CD4-positive, alpha-beta T cell treated with Interleukin-10 for 1 hour (primary cell): ENCODE measurements at places on chromosomes 1 and 21.

GRCh38 chr21:36692835-36693488 lies 6.0 kb upstream of the SIM2 start:
- no peak for DNase-seq

DNA sequence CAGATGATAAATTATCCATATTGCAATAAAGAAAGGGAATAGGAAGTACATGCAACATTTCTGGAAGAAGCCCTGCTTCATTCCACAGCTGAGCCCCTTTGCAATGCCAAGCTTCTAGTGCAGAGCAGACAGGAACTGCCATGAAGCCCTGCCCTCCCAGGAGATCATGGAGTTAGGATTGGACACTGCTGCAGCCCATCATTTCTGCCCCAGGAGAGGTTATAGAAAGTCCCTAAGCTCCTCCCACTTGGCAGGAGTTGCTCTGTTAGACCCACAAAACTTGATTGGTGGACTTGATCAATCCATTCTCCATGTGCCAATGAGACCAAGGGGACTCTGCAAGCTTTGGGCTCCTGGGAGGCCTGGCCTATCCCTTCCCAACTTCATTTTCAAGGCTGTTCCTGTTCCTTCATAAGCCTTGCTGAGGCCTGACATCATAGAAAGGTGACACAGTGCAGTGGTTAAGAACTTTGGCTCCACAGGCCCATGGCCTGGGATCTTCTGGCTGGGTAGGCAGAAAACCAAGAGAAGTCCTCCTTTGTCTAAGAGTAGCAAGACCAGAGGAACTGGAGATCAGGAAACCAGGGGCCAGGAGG lies 1.3 kb upstream of the LAPTM5 start:
- DNase-seq, result no peak

GRCh38 chr1:113835686-113836290 lies 23.5 kb upstream of the RSBN1 start:
- DNase-seq, result peak; percentile 74

- no peak for DNase-seq
These were observed 4.6 kb upstream of the FNDC10 start for GRCh38 chr1:1604374-1605033.

GRCh38 chr1:203183828-203184227 lies 2.7 kb downstream of the CHI3L1 start:
- no peak for DNase-seq

GRCh38 chr1:26697431-26697977 lies 1.7 kb downstream of the ARID1A start:
- DNase-seq, result peak; percentile 25

- no peak for DNase-seq
These were observed 62.4 kb upstream of the TNFSF18 start for GRCh38 chr1:173113015-173113741.

DNA sequence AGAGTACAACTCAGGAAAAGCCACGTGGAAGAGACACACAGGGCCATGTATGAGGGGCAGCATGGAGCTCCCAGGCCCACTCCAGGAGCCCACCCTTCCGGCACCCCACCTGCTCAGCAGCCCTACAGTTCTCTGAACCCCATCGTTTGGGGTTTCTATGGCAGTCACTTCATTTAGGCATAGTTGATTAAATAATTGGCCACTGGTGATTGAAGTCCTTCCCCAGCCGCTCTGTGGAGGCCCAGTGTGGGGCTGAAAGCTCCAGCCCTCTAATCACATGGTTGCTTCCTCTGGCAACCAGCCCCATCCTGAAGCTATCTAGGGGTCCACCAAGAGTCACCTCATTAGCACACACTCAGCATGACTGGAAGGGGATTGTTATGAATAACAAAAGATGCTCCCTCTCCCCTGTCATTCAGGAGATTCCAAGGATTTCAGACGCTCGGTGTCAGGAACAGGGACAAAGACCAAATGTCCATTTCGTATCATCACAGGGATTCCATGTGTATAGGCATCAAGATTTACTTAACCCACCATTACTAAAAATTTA lies 12.2 kb upstream of the S100A7A start:
- DNase-seq, result no peak

DNA sequence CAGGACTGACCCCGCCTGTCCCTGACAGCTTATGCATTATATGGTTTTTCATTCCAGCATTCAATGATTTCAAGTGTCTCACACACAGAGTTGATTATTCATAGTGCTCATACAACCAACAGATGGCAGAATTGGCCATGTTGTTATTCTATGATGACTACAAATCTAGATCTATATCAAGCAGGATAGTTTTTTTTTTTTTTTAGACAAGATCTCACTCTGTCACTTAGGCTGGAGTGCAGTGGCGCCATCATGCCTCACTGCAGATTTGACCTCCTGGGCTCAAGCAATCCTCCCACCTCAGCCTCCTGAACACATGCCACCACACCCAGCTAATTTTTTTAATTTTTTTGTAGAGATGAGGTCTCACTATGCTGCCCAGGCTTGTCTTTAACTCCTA lies 40.1 kb upstream of the LRRC8D start:
- peak; percentile 48 for DNase-seq

DNA sequence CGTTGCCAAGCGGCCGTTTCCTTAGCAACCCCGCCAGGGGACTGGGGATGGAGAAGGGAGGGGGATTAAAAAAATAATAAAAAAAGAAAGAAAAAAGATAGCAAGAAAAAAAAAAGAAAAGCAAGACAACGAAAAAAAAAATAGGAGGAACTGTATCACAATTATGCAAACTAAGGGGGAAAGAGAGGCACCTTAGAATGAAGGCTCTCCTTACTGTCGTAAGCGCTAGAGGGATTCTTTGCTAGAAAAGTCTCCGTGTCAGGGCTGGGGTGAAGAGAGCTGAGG lies 625 bp upstream of the NEGR1 start:
- DNase-seq, result no peak

DNA sequence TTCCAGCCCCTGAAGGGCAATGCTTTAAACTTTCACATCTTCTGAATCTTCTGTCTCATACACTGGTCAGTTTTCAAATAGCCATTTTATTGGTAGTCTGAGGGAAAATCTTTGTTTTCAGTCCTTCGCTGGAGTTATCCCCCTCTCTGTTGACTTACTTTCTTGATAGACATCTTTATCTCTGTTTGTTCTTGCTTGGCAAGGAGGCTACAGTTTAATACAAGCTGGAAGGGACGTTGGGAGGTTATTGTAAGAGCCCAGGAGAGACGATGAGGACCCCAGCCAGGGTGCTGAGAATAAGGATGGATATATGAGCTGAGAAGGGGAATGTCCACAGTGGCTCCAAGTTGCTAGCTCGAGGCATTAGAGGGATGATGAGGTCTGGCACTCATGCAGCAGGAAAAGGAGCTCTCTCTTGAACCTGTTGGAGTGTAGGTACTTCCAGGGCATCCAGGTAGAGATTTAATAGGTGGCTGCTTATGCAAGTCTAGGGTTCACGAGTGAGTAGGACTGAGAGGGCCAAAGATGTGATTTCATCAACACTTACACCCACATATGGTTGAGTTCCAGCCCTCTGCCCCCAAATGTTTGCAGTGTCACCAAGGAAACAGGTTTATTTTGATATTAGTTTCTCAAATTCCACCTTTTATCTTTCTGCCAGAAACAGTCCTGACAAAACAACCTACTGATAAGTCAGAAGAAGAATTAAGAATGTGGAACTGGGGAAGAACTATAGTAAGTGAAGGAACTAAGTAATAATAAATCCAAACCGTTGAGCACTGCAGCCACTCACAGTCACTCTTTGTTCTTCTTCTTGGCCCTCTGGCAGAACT lies 237.3 kb upstream of the PROX1 start:
- DNase-seq, result no peak

- no peak for DNase-seq
These were observed 197.5 kb downstream of the BRINP2 start for GRCh38 chr1:177368255-177368654.

GRCh38 chr21:28172376-28172775 lies 820.3 kb downstream of the LTN1 start:
- DNase-seq, result no peak

GRCh38 chr1:174428739-174429138 lies 19.0 kb upstream of the GPR52 start:
- DNase-seq, result no peak

DNA sequence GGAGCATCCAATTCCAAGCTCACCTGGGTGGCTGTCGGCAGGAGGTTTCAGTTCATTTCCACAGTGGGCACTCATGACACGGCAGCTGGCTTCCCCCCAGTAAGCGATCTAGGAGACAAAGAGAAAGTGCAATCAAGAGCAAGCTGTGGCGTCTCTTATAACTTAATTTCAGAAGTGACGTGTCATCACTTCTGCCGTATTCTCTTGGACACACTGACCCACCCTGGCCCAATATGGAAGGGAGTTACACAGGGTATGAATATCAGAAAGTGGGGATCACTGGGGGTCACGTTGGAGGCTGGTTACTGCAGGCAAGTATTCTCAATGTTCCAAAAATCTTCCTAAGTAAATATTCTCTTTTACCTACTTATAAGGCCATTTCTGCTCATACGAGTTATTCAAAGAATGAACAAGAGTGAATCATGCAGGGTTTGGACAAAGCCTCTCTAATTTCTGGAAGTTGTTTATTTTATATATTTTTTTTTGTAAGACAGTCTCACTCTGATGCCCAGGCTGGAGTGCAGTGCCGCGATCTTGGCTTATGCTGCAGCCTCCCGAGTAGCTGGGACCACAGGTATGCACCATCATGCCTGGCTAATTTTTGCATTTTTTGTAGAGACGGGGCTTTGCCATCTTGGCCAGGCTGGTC lies 46.5 kb upstream of the GREM2 start:
- DNase-seq, result no peak

DNA sequence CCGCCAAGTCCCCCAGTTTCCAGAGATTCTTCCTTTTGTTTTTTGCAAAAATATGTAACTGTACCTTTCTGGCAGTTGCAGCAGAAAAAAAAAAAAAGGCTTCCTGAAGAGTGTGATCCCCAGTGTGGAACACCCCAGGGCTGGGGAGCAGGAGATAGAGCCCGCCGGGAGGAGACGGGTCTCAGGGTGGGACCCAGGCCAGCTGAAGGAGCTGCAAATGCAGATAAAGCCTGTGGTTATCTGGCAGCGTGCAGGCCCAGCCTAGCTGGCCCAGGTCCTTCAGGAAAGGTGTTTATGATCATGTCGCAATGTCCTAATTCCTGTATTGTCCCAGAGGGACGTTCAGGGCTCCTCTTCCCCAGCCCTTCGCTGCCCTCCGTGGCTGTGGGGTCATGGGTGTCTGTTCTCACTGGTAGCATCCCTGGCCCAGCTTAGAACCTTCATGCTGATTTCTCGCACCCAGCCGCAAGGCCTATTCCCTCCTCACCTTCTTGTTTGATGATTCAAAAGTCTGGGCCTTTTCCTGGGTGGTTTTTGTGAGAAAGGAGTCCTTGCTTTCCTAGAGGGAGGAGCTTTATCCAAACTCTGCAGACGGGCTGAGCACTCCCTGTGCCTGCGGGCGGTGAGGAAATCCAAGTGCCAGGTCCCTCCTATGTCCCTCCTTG lies 26.2 kb downstream of the RNF187 start:
- DNase-seq, result no peak

GRCh38 chr1:64959986-64960385 lies 6.4 kb downstream of the JAK1 start:
- no peak for DNase-seq

- no peak for DNase-seq
These were observed 90.9 kb downstream of the PIK3R3 start for GRCh38 chr1:46041551-46041950.

- no peak for DNase-seq
These were observed 2.4 kb upstream of the FCGR2A start for GRCh38 chr1:161502641-161503393.

DNA sequence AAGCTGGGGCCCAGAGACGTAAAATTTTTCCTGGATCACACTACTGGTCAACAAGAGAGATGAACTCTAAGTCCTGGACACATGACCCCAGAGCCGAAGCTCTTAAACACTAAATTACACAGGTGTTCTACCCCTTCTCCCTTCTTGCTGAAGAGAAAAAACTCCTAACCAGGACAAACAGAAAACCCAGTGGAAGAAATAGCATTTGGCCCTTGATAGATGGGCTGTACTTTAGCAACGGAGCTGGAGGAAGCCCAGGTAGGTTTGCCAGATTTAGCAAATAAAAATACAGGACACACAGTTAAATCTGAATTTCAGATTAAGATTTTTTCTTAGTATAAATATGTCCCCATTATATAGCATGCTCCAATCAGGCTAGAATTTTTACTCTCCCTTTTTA lies 72.7 kb downstream of the DIRAS3 start:
- no peak for DNase-seq

DNA sequence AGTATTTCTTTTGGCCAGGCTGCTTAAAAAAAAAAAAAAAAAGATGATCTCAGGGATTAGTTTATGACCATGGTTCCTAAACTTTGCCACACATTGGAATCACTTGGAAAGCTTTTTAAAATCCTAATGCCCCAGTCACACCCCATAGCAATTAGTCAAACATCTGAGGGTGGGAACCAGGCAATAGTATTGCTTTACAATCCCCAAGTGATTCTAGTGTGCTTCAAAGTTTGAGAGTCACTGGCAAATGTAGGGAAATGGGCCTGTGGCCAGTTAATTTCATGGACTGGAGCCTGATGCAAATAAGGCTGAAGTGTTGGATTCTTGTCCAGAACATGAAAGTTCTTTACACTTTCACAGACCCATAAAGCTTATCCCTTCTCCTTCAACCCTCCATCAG lies 374.6 kb upstream of the ESRRG start:
- DNase-seq, result no peak

GRCh38 chr1:40389322-40389803 lies 15.8 kb downstream of the SMAP2 start:
- DNase-seq, result peak; percentile 48

- DNase-seq, result no peak
These were observed 34.6 kb downstream of the CFAP57 start for GRCh38 chr1:43206600-43207228.

GRCh38 chr1:106717591-106717990 lies 338.9 kb upstream of the PRMT6 start:
- no peak for DNase-seq

GRCh38 chr1:151819976-151820623 lies 11.5 kb downstream of the RORC start:
- DNase-seq, result no peak

DNA sequence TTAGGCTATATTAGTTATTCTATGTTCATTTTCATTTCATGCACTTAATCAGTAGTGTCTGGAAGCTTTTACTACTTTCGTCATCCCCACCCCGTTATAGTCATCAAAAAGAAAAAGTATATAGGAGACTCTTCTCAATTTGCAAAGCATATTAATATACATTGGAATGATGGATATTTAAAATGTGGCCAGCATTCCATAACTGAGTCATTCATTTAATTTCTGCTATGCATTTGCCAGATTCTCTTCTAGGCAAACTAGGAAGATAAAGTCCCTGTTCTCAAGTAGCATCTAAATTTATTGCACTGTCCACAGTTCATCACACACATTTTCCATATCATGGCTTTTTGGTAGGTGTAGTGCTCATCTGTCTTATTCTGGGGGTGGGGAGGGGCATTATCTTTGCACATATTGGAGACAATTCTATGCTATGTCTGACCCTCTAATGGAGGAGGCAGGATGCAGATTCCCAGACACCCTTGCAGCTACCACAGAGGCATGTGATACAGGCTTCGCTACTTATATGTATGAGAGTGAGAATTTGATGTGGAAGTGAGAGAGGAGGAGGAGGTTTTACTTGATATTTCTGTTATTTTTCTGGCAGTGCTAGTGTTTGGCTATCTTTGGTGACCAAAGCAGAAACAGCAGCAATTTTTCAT lies 125.8 kb downstream of the CTH start:
- DNase-seq, result no peak
